ENCODE measurements at places on chromosomes 2 and 18.

DNA sequence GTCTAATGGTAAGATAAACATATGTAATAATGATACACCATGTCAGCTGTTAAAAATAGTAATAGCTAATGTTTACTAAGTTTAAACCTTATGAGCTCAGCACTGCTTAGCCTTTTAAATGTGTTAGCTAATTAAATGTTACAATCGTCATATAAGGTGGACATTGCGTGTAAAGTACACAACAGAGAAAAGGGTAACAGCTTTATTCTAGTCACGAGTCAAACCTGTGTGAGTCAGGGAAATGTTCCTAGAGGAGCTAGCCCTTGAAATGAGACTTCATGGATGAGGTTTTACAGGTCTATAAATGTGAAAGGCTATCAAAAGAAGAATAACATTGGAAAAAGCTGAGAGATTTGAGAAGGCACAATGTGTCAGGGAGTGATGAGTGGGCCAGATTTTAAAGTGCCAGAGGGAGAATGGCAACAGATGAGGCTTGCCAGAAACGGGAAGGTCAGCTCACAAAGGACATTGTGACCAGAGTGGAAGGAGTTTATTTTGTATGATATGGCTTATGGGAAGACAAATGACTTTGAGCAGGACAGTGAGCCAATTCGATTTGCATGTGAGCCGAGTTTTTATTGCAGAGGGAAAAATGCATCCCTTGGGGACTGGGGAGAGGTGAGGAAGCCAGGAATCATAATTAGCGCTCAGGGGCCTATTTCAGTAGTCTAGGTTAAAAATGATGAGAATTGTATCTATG is 276.3 kb downstream of the CTNNA2 start:
- DNase-seq = no peak

- no peak for DNase-seq
Measured at GRCh38 chr2:206051912-206052311, 34.1 kb downstream of the INO80D start.

DNA sequence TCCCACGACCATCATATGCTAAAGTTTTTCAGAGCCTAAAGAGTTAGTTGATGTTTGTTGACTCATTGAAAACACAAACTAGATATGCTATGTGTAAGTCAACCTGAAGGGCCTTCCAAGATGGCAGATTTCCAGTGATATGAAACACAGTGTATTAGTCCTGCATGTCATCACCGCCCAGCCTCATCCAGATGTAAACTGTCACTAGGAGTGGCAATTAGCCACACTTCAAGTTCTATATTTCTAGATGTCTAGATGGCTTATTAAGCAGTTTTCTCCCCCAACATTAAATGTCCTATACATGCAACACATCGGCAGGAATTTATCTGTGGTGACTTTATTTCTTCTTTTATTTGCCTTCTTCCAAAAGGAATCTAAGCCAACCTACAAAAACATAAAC is 444.1 kb upstream of the SMIM21 start:
- no peak for DNase-seq

GRCh38 chr2:5673145-5674025 is 18.8 kb upstream of the SOX11 start:
- DNase-seq = no peak

- no peak for DNase-seq
Measured at GRCh38 chr18:55220523-55220922, 261.3 kb upstream of the CCDC68 start.

GRCh38 chr18:58363767-58364540 is 264.9 kb downstream of the ALPK2 start:
- no peak for DNase-seq

DNA sequence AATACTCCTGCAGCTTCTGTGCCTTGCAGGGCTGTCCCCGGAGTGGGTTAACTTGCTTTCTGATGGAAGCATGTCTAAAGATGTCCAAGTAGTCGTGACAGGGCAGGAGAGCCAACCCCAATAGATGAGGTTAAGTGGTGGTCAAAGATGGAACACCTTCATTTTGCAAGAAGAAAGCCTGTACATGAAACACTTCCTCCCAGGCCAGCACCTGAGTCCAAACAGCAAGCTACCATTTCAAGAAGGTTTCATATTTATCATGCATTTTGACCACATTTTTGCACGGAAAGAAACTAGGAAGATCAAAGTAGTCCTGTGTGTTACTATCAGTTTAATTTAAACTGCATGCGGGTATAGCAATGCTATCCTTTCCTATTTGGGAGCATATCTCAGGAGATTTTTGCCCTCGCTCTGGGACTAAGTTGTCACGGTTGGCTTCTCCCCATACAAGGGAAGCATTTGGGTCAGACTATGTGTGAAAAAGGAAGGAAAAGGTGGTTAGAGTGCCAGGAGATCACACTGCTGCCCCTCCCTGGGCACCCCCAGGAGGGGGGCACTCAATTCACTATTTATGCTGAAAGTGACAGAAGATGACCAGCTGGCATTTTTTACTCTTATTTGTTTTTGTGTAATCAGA is 187.6 kb downstream of the ZNF521 start:
- DNase-seq = no peak

DNA sequence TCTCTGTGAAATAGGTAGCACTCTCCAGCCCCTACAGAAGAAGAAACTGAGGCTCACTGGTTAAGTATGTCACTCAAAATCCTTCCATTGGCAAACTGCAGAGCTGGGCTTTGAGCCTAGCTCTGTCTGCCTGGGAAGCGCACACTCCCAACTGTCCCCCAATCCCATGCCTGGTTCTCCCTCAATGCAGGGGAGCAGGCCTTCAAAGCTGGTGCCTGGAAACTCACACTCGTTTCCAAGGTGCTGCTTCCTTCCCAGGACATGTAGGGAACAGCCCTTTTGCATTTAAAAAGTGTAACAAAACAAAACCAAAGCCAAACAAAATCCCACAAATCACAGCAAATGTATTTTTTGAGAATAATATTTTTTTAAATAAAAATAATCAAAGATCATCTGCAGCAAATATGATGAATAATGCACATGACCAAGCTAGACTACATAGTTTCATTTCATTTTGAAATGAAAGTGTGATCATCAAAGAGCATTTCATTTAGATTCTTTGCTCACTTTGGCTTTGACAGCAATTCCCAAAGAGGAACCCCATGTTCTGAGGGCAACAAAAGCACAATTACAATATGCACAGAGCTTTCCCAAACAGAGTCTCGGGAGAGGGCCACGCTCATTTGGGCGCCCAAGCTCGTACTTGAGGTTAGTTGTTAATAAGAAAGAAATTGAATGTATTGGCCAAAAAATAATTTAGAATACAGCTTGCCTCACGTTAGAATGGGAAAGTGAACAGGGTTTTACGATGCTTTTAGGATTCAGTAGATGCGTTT is 96.7 kb upstream of the ACKR3 start:
- no peak for DNase-seq

DNA sequence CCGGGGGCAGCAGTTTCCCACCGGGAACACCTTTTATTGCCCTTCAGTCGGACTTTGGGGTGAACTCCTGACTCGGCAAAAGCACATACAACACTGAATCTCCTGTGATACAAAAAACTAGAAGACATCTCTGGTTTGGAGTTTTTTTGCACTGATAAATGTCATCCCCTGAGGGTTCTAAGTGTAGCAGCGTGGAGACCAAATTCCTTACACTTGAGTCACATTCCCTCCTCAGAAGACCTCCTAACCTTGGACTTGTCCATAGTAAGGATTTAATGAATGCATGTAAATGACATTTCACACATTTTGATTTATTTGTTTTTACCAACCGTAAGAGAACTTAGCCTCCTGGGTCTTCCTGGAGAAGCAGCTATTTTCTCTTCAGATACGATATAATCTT is 54.0 kb upstream of the GPR45 start:
- DNase-seq = no peak

GRCh38 chr18:48904091-48904490 is 46.7 kb downstream of the SMAD7 start:
- no peak for DNase-seq

DNA sequence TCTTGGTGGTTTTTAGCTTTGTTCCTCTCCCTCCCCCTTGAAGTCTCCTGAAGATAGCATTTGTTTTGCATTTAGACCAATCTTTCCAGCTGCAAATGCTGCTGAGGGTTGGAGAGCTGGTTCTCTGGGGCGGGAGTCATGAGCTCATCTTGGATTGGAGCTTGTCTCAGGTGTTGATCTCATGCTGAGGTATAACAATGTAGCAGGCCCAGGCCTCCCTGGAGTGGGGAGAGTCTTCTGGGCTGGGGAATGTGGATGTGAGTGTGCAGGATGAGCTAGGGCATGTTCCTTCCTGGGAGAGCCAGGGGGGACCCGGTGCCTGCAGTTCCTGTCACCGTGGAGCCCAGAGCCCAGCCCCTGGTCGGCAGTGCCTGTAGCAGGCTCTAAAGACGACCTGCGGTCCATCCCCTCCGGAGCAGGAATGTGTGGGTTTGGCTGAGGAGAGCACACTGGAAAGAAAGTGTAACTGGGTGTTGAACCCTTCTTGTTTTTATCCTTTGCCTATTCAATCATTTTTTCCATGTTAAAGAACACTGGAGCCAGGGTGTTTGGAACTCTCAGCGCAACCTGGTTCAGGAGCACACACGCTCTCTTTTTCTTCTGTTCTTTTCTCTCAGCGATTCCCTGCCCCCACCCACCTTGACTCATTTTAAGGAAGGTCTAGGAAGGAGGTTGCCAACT is 2.7 kb downstream of the ZNF532 start:
- no peak for DNase-seq

DNA sequence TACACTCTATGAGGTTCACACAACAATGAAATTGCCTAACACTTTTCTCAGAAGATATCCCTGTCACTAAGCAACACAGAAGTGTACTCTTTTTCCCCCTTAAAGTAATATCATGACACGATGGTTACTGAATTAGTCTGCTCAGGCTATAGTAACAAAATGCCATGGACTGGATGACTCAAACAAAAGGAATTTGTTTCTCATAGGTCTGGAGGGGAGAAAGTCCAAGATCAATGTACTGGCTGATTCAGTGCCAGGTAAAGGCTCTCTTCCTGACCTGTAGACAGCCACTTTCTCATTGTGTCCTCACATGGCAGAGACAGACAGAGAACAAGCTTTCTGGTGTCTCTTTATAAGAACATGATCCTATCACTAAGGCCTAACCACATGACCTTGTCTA is 211.9 kb downstream of the RBM43 start:
- no peak for DNase-seq

DNA sequence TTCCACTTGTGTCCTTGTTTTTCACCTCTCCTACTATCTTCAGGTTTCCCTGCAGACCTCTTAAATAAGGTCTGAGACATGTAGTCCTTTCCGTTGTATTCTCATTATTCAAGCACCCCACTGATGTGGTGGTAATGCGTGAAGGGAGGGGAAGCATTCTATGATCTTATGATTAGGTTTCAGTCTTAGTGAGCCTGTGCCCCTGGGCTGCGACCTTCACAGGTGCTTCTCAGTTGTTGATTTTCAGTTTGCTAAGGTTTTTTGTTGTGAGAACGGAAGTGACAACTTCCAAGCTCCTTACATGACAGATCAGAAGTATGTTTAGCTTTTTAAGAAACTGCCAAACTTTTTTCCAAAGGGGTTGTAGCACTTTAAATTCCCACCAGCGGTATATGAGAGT is 41.3 kb downstream of the VPS54 start:
- DNase-seq = no peak

DNA sequence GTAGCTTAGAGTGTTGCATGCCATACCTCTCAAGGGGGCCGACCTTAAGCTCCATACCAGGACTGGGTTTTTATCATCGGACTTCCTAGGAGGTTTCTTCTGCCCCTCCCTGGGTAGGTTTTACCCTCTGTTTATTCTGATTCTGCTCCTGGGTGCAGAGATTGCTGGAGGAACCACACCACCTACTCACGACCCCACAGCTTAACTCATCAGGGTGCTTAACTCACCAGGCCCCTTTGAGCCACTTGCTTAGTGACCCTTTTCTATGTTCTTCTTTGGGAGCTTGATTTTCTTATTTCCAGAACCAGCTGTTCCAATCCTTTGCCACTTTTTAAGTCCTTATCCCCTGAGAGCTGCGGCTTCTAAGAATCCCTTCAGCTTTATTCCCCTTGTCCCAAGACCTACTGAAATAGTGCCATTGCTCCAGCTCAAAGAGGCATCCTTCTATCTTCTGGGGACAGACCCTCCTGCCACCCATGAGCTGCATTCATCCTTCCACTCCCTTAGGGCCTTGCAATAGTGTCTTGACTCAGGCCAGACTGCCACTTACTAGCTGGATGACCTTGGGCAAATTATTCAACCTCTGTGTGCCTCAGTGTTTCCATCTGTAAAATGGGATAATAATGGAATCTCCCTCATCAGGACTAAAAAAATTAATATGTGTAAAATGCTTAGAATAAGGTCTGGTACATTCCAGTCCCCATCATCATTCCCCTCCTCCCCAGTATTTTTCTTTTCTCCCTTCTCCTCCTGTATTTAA is 5.8 kb downstream of the OXER1 start:
- no peak for DNase-seq

DNA sequence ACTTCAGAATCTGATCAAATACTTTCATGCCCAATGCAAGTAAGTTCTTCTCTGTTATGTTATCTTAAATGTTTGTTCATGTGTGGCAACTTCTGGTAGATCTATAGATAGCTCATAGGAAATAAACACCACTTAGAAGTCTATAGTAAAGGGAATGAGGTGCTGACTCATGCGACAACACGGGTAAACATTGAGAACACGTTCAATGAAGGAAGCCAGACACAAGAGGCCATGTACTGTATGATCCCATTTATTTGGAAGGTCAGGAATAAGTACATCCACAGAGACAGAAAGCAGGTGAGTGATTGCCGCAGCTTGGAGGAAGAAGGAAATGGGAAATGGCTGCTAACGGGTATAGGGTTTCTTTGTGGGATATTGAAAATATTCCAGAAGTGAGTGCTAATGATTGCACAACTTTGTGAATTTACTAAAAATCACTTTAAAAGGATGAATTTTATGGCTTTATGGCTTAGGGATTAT is 95.4 kb downstream of the ITGB1BP1 start:
- DNase-seq = no peak

DNA sequence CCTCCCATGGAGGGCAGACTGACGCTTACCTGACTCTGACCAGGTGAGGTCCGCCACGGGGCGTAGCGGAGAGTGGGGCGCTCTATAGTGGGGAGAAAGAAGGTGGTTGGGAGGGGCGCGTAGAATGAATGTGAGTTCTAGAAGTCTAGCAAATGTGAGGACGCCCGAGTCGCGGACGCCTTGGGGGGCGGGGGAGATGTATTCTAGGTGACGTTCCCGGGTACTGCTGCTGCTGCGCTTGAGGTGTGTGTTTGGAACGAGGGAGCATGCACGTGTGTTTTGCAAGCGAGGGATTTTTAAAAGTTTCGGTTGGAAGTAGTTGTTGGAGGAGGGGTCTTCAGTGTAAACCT is 758 bp downstream of the RIF1 start:
- peak; percentile 29 for DNase-seq

- no peak for DNase-seq
Measured at GRCh38 chr2:216838151-216838550, 21.7 kb downstream of the TNP1 start.

DNA sequence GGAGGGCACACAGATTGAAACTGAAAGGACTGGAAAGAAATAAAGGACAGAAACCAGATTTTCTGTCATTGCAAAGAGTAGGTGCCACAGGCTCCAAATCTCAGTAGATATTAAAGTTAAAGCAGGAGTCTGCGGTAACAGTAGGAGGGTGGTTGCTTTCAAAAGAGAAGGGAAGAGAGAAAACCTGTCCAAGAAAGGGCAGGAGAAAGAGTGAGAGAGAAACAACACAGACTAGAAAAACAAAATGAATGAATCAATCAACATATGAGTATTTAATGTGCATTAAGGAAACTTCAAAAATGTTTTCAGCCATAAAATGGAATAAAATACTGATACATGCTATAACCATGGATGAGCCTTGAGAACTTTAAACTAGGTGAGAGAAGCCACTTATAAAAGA is 143.1 kb upstream of the CTAGE1 start:
- no peak for DNase-seq
